Hair follicular keratinocyte (primary cell): ENCODE measurements at places on chromosomes 1 and 21. TPM values are rescaled to one million over a fixed set of nuclear protein-coding genes. Genes with fewer than 3 reads are reported as not detected.

The TAS1R1 gene
- not detected in 2 replicates for total RNA-seq

The PPP1R8 gene
- 28.7 and 41.9 TPM in 2 replicates for total RNA-seq

The PDE9A gene
- 0.19 and 2.3 TPM in 2 replicates for total RNA-seq

The HES3 gene
- total RNA-seq = not detected in 2 replicates

The ANKRD13C gene
- total RNA-seq = 9.1 and 10.6 TPM in 2 replicates

The CCDC27 gene
- not detected in 2 replicates for total RNA-seq

The BTBD8 gene
- 2.1 and 2.8 TPM in 2 replicates for total RNA-seq

The LMO4 gene
- total RNA-seq = 30.2 and 56.4 TPM in 2 replicates

The LRRIQ3 gene
- total RNA-seq = 0.39 and 0.53 TPM in 2 replicates

The AMY1C gene
- total RNA-seq = not detected in 2 replicates

The FASLG gene
- not detected in 2 replicates for total RNA-seq

The MCOLN2 gene
- total RNA-seq = 2.0 and 2.9 TPM in 2 replicates

The NBPF6 gene
- not detected in 2 replicates for total RNA-seq
